ENCODE measurements at places on chromosomes 5 and 9. TPM values are rescaled to one million over a fixed set of nuclear protein-coding genes. Genes with fewer than 3 reads are reported as not detected.

DNA sequence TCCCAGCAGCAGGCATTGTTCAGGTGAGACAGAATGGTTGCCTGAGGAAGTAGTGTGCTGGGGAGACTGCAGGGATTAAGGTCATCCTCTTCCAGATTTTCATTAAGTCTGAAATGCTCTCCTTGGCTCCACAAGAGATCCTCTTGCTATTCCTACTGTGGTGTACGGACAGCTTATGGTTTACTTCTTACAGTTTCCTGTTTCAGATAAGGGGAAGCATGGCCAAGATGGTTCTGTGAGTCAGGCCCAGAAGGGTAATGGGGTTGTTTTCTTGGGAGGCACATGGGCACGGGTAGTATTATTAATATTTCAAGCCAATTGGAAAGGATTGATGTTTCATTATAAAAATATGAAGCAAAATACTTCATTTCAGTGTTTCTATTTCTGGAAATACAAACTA, 42.9 kb downstream of the GLRX start:
- DNase-seq = no peak

- DNase-seq = no peak
These were observed at the start of gene OMD for GRCh38 chr9:92424340-92424739. Gene OMD (minus strand): TSS chr9:92424471. CDS start chr9:92417558, 6,913 bp downstream.

DNA sequence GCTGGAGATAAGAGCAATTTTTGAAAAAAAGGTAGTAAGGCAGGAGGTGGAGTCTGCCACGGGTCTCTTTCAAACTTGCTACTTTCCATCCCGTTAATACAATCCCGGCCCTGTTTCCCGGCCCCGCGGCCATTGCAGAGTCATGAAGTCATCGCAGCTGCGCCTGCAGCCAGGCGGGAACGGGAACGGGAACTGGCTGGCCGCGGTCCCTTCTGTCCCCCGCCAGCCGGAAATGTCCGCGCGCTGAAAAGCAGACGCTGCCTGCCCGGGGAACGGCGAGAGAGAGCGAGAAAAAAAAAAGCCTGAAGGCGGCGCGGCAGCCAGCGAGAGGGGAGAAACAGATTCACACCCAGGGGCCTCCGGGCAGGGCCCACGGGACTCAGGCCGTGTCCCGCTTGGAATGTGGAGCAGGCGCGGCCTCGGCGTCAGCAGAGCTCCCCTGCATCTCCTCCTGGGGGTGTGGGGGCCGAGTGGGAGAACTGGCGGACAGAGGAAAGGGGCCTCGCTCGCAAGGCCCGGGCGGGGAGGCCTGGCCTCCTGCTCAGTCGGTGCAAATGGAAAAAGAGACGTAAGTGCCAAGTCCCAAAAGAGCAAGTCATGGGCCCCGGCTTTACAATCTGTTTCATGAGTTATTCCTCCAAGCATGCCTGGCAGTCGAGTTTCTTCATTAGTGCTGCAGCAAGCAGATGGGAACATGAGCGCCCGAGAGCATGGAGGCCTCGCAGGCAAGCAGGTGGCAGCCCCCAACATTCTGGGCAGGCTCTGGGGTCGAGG, 201.2 kb upstream of the GAS1 start:
- peak; percentile 87 for DNase-seq

SHOC1 gene
- 0.92 TPM for polyA plus RNA-seq

CDKN2B-AS1 gene
- polyA plus RNA-seq = not detected

ANKRD18B gene
- polyA plus RNA-seq = 0.93 TPM

- DNase-seq = no peak
These were observed 2.6 kb downstream of the ABL1 start for GRCh38 chr9:130837643-130838042.

- no peak for DNase-seq
These were observed 96.2 kb upstream of the PRDM9 start for GRCh38 chr5:23411200-23411599.

- no peak for DNase-seq
These were observed 93.5 kb downstream of the F2RL2 start for GRCh38 chr5:76529464-76530344.

DNA sequence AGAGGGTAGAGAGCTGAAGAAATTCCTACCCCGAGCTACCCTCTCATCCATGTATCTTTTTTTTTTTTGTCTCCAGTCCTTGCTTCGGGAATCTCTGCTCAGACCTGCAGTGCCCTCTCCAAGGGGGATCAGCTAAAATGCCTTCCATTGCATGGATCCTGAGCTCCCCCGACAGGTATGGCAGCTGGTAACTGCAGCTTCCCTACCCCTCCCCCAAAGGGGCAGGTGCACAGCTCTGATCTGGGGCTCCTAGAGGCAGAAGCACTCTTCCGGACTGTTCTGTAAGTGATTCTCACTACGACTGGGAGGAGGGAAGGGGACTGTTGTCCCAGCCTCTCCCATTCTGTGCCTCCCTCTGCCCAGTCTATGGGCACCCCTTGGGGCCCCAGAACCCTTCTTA, 169.6 kb downstream of the MELK start:
- no peak for DNase-seq

DNA sequence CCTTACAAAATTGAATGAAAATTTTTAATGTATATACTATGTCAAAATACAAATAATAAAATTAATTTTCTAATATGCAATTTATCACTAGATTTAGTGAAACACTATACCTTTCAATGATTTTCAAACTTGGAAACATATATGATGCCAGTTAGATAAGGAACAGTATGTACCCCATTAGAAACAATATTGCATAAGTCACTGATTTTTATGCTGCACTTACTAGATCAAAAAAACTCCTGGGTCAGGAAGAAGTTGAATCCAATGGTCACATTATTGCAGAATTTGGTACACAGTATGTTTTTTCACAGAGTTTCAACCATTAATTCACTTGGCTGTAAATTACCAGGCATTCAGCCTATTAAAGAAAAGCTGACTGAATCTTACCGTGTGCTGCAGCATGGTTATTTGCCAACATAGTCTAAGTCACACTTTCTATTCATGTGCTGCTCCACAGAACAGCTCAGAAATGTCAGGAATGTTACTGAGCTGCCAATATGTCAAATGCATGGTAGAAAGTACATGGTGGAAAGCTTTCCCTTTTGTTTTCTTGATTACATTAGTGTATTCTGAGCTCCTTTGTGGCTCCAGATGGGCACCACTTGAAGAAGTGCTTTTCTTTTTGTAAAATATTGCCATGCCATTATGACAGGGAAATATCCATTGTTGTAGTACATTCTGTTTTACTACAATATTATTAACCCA, 9.9 kb upstream of the PRR16 start:
- no peak for DNase-seq

DNA sequence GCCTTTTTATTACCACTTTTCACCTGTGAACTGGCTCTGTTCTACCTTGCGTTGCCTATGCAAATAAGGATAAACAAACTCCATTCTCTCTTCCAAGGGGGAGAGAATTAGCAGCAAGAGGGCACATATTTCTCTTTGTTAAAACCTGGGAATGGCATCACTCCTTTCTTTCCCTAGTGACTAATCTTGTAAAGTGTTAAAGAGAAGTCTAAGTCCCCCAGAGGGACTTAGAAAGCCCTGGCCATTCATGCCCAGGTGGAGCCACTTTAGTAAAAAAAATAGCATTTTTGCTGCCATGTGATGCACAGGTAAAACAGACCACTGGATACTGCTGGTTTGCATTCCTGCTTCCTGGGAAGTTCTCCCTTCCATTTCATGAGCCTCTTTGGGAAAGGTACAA, 148.4 kb downstream of the MAN2A1 start:
- no peak for DNase-seq

DNA sequence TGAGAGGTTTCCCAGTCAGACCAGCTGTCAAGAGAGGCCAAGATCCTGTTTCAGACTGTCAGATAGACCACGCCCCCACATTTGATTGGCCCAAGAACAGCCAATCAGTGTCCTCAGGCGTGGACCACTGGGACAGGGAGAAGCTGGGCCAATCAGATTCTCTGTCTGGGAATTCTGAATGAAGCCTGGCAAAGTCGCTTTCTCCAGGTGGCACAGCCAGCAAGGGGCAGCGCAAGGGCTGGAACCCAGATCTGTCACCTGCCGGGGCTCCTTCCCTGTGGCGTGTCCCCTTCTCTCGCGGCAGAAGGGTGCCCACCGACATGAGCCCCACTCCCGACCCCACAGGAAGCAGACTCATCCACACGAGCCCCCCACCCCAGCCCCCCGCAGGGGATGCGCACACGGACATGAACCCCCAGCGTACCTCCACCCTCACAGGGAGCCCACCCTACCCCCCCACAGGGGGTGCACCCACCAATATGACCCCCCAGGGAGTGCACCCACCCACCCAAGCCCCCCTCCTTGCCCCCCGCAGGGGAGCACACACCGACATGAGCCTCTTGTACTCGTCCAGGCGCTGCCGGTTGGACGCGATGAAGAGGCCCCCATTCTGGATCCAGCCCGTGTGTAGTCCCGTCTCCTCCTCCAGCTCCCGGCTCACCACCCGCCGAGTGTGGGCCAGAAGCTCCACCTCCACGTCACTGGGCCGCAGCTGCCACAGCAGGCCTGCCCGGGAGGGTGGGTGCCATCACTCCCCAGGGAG, 6.1 kb downstream of the SARDH start:
- peak; percentile 31 for DNase-seq

GRCh38 chr9:106785200-106785599, 77.8 kb upstream of the ZNF462 start:
- DNase-seq = no peak

GARNL3 gene
- 13.6 TPM for polyA plus RNA-seq

- DNase-seq = no peak
These were observed 6.5 kb downstream of the TCOF1 start for GRCh38 chr5:150364004-150364403.

DNA sequence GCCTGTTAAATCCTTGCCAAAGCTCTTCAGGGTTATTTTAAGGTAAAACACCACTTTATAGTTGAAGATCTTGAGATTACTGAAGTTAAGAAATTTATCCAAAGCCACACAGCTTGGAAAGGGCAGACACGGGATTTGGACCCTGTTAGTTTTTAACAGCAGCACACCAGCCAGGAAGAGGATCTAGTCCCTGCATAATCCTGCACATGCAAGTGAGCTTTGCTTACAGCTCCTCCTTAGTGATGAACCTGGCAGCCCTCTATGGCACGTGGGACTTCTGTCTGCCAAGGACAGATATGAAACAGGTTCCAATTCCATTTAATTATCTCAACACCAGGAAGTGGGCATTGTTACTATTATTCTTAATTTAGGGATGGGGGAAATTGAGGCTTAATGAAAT, 108.7 kb downstream of the TRIM32 start:
- DNase-seq = no peak

GRCh38 chr5:145917288-145917687, 19.1 kb upstream of the SH3RF2 start:
- no peak for DNase-seq

DNA sequence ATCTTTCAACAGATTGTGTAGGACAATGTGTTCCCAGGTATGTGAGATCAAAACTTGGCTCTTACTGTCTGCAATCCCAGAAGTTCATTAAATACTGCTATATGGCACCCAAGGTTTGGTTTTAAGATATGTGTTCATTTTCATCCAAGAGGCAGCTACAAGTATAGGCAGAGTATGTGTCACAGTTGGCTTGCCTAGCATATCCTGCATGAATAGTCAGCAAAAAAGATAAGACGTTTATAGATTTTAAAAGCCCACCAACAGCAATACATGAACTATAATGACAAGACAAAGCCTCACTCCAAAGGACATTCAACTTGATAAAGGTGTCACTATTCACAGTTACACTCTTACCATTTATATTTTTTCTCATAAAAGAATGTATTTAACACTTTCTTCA, 99.1 kb downstream of the BNC2 start:
- no peak for DNase-seq

OCLN gene
- polyA plus RNA-seq = 29.5 TPM

FCN2 gene
- polyA plus RNA-seq = 0.77 TPM

FOXD4L3 gene
- polyA plus RNA-seq = not detected

DNA sequence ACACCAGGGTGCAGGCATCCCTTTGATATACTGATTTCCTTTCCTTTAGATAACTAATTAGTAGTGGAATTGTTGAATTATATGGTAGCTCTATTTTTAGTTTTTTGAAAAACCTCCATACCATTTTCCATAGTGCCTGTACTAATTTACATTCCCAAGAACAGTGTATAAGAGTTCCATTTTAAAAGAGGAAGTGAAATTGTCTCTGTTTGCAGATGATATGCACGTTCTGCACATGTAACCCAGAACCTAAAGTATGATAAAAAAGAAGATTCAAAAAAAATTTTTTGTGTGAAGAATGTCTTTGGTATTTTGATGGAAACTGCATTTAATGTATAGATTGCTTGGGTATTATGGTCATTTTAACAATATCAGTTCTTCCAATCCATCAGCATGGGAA, 424.0 kb upstream of the CCNH start:
- DNase-seq = no peak

DNA sequence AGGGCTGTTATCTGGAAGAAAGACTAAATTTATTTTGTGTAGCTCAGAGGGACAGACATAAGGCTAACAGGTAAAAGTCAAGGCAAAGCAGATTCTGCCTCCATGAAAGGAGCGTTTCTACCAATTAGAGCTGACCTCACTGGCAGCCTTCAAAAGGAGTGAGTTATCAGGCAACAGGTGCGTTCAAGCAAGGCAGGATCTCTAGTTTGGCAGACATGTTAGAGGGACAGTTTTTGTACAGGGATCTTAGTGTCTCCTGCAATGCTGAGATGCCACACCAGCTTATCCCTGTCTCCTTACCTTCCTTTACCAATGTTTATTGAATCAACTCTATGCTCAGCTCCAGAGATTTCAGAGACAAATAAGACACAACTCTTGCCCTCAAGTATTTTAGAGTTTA, 73.8 kb downstream of the NRG2 start:
- no peak for DNase-seq

ZBTB5 gene
- 33.5 TPM for polyA plus RNA-seq

GCNT1 gene
- 3.7 TPM for polyA plus RNA-seq

NR2F1-AS1 gene
- polyA plus RNA-seq = 46.5 TPM

LMX1B gene
- 22.4 TPM for polyA plus RNA-seq

AQP7 gene
- 33.7 TPM for polyA plus RNA-seq

DNA sequence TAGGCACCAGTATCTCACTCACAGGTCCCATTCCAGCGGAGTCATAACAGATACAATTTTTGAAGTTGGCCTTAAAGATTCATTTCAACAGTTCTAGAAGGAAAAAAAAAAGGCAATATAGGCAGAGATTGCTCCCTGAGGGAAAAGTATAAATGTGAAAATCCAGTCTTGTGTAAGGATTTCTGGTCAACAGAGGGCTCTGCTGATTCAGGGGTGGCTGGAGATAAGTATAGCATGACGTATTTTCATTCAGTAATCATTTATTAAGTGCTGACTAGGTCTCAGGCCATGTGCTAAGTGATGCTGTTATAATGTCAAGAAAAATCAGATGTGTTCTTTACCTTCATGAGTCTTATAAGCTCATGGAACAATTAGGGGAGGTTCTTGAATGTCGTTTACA, 377.3 kb upstream of the MEF2C start:
- DNase-seq = no peak
